ENCODE measurements at places on chromosomes 2 and 18.

DNA sequence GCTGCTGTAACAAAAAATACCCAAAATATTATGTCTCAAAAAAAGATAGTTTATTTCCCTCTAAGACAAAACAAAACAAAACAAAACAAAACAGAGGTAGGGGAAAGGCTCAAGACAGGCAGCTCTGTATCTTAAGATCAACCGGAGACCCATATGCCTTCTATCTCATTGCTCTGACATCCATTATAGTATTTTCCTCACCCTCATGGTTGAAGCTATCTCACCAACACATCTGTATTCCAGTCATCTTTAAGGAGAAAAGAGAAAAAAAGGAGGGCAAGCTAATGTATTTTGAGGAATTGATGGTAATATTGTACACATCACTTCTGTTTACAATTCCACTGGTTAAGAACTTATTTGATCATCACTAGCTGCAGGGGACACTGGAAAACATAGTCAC lies 239.7 kb downstream of the ICOS start:
- DNase-seq = no peak

- no peak for DNase-seq
Measured at GRCh38 chr2:164803776-164804466, 37.7 kb downstream of the COBLL1 start.

DNA sequence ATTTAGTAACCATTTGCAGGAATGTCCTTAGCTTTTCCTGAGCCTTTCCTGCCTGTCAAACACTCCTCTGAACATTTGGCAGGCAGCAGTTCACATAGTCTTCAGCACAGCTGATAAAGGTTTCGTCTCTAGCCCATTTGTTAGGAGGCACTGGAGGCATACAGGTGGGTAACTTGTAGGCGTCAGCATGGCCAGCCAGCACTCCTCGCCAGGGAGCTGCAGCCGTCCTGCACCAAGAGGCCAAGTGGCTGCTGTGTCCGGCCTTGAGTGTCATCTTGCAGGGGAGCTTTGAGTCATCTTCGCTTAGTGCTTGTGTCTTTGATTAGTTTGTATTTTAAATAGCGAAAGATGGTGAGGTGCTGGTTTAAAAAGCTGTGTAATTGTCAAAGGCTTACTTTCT lies 120.3 kb upstream of the NFATC1 start:
- no peak for DNase-seq

DNA sequence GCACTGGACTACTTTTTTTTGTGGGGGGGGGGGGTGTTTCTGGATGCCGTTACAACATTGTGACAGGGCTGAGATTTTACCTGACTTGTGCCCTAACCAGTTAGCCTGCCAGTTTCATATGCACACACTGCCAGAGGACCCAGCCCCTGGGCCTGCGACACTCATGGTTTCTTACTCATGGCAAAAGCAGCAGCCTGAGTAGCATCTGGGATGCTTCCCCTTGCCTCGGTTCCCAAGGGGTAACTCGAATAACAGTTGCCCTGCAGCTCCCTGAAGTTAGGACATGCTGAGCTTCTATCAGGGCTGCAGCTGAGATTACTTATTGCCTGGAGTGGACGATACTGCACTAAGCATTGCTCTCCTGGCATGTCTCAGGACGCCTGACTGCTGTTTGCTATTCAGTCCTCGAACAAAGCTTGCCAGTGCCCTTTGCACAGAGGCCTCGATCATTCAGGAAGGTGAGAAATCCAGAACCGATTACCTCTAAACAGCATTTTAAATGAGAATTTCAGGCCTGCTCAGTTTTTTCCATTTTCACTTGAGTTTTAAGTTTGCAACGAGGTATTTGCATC lies 47.9 kb downstream of the TRPM8 start:
- DNase-seq = no peak

DNA sequence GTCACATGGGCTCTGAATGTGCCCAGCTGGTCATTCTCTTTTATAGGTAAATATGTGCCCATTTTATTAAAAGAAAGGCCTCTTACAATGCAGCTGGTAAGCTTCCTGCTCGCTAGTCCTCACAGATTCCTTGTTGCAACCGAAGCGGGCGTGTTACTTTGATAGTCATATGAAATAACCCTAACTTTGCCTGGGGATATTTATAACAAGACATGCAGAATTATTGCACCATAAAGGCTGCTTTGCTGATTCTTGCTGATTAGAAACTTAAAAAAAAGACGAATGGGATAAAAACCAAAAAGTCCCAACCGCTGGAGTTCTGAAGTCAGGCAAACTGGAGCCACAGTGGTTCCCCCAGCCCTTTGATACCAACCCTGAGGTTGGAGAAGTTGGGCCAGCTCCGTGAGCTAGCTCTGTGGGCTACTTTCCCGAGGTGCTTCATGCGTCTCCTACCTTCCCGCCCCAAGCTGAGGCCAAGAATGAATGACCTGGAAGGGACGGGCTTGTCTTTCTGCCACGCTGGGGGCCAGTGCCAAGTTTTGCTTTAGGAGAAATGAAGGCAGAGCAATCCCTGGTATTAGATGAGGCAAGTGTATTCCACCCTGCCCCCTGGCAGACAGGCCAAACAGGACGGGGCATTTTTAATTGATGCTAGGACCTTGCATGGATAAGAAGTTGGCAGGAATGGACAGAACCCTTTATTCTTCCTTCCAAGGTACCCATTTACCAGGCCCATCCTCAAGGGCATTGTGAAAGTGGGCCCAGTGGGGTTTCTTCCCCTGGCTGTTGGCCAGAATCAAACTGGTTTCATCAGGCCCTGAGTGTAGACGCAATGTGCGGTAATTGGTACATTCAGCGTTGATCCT lies 140.4 kb downstream of the KCTD1 start:
- DNase-seq = no peak

GRCh38 chr2:37782155-37782673 lies 110.8 kb upstream of the CDC42EP3 start:
- no peak for DNase-seq
